Ammon's horn (tissue), 1 donor: ENCODE measurements at places on chromosomes 1 and 21.

DNA sequence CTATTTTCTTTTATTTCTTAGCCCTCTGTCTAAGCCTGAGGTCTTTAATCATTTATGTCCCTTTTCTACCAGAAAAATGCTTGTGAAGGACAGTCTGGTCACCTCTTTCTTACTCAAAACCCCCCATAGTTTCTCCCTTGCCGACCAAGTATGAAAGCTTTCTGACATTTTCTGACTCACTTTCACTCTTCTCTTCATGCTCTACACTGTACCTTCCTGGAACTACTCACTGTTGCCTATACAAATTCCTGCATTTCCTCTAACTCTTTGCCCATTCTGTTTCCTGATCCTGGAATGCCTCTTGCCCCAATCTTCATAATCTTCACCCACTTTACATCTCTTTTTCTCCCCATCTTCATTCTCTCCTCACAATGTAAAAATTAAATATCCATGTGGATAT is 380.0 kb downstream of the HHIPL2 start:
- no peak for DNase-seq

GRCh38 chr21:38773099-38774061 is 32.3 kb upstream of the ETS2 start:
- no peak for DNase-seq

DNA sequence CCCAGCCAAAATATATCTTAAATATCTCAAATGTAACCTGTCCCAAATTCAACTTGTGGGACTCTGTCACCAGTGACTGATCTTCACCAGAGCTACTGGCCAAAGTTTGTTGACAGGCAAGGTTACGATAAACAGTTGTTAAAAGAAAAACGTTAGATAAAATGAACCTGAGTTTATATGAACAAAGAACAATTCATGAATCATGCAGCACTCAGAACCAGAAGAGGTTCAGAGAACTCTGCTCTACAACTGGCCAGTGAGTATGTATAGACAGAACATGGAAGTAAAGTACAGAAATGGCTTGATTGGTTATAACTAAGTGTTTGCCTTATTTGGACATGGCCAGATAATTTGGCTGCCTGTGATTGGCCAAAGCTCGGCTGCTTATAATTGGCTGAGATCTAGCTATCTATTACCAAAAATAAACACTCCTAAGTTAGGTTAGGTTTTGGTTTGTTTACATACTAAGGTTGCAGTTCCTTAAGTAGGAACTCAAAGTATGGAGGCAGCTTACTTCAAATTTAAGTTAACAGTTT is 25.5 kb downstream of the BTBD8 start:
- DNase-seq: no peak

- no peak for DNase-seq
Observed at GRCh38 chr1:17725084-17725719, 29.9 kb upstream of the ACTL8 start.

- no peak for DNase-seq
Observed at GRCh38 chr1:168894397-168894903, 165.4 kb upstream of the DPT start.

DNA sequence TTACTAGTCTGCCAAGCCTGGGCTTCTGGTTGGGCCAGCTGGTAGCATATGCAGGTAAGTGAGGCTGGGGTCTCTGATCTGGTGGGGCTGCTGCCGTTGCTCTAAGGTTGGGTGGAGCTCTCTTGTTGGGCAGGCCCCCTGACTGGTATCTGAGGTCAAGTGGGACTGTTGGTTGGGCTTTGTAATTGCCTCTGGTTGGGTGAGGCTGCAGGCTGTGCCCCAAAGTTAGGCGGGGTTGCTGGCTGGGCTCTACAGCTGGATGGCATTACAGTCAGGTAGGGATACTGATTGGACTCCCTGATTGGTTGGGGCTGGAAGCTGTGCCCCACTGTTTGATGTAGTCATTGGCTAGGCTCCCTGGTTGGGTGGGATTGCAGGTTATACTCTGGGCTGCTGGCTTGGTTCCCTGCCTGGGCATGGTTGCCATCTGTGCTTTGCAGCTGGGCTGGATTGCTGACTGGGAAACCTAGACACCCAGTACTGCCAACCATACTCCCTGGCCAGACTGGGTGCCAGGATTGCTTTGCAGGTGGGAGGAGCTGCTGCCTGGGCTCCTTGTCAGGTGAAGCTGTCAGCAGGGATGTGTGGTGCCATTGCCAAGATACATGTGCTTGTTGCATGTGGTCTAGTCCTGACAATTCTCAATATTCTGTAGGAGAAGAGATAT is 130.5 kb downstream of the RABGAP1L start:
- no peak for DNase-seq

DNA sequence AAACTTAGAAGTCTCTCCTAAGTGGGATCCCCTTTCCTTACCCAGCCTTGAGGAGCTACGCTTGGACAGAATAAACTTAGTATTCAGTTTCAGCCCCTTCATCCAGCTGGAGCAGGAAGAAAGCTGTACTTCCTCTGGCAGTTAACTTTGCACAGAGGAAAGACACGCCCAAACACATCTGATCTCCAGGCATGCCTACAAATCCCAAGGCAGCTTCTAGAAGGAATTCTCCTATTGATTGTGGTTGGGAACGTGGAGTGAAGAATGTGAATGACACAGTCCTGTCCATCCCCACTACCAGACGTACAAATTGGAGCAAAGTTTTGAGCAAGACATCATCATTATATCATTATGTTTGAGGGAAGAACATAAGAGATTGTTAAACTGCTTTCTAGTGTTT is 6.6 kb upstream of the AK4 start:
- DNase-seq: no peak

DNA sequence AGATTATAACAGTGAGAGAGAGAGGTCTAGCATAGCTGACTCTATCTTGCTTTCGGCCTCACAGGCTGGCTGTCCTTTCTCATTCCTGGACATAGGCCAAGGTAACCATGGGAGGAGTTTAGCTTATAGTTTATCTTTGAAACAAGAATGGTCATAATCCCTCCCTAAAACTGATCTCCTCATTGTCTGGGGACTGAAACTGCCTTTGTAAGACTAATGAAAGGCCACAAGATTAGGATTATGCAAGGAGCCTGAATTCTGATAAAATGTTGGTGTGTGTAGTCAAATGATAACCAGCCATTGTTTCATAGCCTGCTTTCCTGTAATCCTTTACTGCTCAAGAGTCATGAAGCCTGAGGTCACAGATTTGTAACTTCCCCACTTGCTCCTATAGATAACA is 131.9 kb upstream of the LYPLAL1 start:
- DNase-seq: no peak

- DNase-seq: no peak
Observed at GRCh38 chr1:32759997-32760623, 57.0 kb downstream of the YARS1 start.

- no peak for DNase-seq
Observed at GRCh38 chr1:60874718-60875117, 207.6 kb upstream of the NFIA start.

DNA sequence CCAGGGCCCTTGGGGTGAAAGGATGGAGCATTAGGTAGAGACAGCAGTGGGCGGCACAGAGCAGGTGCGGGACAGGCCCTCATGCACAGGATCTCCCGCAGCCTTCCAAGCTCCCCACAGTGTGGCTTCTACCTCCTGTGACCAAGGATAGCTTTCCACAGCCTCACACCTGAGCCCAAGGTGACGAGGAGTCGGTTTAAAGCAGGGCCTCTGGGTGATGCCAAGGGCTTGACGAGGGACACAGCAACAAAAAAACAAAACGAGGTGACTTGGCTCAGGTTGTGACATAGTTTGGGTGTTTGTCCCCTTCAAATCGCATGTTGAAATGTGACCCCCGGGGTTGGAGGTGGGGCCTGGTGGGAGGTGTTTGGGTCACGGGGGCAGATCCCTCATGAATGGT is 15.3 kb downstream of the RSPH1 start:
- DNase-seq: no peak

GRCh38 chr21:33699277-33699676 is 57.0 kb downstream of the ITSN1 start:
- DNase-seq: no peak

GRCh38 chr1:37265786-37266667 is 208.4 kb upstream of the ZC3H12A start:
- no peak for DNase-seq

DNA sequence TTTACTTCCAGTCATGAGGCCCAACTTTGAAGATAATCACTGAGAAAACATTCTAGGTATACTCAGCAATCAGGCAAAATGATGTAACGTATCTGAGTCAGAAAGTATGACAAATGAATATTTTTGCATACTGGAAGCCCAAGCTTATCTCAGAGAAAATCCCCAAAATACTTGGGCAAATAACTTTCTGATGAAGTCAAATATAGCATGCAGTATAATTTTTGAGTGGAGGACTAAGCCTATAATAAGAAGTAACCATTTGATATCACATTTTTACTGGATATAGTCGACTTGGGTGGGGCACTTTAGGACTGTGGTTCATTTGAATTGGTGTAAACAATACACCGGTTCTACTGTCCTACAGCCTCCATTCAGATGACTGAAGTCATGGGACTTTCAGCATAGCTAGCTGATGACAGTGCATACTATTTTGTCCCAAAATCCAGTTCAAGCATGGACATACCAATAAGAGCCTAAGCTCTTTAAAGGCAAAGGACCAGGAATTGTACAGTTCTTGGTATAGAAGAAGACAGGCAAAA is 2.3 kb upstream of the GADD45A start:
- no peak for DNase-seq

DNA sequence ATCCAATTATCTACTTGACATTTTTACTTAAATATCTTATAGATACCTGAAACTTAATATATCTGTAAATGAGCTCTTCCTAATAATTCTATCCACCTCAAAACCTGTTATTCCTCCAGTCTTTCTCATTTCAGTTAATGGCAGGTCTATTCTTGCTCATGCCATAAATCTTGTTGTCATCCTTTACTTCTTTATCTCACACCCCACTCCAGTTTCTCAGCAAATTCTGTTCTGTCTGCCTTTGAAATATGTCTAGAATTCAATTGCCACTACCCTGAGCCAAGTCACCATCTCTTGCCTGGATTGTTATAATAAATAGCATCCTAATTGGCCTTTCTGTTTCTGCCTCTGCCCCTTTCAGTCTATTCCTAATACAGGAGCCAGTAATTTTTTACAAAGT is 105.8 kb downstream of the MAN1A2 start:
- DNase-seq: no peak

DNA sequence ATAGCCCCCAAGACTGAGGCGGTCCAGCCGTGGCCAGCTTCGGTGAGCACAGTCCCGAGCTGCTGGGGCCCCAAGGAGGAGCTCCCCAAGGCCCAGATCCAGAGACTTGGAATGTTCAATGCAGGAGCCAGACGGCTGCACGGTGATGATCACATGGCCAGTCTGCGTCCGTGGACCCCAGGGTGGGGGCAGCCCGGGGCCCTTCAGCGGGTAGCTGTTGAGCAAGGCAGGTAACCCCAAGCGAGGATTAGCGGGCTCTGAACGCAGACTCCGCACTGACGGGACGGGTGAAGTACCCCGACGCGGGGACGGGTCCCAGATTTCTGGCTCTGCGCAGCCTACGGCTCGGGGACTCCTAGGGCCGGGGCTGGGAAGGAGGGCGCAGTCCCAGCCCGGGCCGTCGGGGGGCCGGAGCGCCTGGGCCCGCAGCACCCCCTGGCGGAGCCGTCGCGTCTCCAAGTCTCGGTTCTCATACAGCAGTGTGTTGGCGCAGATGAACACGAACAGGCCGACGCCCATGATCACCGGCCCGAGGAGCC is 2.7 kb downstream of the TMEM200B start:
- DNase-seq: no peak

DNA sequence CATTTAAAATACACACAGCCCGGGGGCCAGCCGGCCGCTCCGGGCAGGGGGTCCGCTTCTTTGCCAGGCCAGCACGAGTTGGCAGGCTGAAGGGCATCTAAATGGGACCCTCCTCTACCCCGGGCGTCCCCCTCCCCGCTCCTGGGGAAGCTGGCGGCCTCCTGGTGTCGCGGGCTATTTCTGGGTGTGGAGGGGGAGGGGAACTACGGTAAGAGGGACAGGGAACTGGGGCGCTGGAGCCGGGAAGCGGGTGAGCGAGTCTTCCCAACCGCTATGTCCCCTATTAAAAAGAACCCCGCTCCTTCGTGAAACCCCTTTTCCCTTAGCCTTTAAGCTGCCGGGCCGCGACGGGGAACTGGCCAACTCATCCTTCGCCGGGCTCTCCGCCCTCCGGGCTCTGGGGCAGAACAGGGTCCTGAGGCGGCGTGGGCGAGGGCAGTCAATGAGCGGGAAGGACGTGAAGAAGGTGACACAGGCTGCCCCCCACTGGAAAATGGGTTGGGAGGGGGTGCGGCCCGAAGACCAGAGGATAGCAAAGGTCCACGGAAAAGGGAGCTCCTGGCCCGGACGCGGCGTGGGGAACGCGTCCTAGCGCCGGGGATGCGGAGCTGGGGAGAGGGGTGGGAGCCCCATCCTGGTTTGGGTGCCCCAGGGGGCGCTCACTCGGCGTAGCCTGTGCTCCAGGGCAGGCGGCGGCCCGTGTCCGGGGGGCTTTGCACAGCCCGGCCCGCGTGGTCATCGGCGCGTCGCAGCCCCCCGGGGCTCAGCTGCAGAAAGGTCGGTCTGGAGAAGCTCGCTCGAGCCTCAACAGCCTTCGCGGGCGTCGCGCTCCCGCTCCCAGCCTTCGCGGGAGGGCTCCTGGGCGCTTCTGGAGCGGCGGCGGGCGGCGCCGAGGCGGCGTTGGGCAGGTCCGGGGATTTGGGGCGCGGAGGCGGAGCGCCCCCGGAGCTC is 544 bp downstream of the PPM1J start:
- no peak for DNase-seq

DNA sequence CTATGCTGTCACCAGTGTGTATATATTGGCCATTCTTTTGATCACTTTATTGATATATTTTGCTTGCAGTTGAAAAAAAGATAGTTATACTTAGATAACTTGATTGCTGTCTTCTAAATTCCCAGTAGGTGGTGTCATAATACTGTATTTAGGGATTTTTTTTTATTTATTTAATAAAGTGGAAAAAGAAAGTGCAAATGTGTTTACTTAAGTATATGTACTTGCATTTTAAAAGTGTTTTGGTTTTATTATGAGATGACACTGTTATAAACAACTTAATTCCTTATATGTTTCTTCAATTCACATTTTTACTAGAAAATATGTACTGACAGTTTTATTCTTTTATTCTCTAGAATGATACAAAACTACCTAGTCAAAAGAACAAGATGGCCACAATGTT is 164.8 kb downstream of the USP25 start:
- no peak for DNase-seq

DNA sequence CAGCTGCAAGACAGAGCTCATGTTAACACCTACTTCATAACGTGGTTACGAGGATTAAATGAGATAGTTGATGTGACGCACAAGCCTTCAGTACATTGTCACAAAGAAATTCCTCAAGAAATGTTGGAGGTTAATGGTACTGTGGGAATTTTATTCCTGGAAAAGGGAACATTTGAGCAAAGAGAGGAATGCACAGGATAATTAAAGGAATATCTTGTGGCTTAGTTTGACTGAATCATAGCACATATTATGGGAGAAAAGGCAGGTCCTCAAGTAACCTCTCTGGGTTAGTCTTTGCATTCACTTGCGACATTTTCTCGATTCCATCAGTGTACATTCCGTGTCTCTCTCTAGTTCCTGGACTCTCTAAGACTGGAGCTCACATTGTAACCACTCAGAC is 300.2 kb upstream of the DUSP10 start:
- no peak for DNase-seq

- DNase-seq: no peak
Observed at GRCh38 chr21:32147041-32147440, 131.8 kb downstream of the MIS18A start.
